ENCODE measurements at places on chromosomes 11 and 22.
A peak's percentile ranks its signal among the peaks of the same experiment; 100 is the strongest.

DNA sequence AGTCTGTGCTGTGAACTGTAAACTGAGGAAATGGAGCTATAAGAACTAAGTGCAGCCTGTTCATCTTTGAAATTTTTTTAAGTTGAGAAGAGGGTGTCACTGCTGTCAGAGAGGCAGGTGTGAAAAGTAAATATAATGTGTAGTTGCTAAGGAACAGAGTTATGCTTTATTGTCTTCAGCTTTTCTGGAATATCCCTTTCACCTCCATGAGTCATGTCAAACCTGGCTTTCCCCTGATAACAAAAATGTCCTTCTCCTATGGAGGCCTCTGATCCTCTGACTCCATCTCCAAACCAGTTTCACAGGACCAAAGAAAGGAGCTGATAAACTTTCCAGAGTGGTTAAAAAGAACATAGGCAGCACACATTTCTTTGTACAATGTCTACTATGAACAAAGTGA lies 12.8 kb upstream of the MUC15 start:
- DNase-seq: peak; percentile 4

GRCh38 chr11:7599209-7599608 lies 74.1 kb downstream of the CYB5R2 start:
- DNase-seq: no peak

DNA sequence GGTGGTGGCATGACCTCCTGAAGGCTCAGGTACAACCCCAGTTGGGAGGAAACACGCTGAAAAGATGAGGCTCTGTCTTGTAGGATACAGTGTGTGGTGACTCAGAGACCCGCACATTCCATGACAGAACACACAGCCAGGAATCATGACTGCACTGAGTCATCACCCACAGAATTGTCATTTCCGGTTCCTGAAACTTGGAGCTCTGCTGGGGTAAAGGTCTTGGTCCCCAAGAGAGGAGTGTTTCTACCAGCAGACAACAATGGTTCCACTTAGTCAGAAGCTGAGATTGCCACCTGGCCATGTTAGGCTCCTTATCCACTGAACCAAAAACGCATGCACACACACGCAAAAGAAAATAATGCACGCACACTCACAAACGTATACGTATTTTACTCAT lies 31.5 kb upstream of the CYB5R3 start:
- DNase-seq: no peak

DNA sequence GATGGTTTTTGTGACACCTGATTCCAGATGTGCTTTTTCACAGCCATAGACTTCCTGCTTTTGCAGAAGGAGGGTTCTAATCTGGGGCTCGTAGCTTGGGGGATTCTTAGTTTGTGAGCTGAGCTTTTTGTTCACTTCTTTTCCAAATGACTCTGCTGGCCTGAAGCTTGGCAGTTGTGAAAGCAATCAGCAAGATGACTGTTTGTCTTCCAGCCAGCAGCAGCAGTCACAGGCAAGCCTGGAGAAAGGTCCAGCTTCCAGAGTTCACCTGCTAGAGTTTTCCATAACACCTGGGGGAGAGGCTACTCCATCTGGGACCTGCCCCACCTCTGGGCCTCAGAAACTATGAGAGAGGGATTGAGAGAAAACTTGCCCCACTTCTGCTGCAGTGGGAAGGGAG lies 4.1 kb downstream of the MARK2 start:
- no peak for DNase-seq

GRCh38 chr11:131614631-131615030 lies 244.2 kb downstream of the NTM start:
- no peak for DNase-seq

DNA sequence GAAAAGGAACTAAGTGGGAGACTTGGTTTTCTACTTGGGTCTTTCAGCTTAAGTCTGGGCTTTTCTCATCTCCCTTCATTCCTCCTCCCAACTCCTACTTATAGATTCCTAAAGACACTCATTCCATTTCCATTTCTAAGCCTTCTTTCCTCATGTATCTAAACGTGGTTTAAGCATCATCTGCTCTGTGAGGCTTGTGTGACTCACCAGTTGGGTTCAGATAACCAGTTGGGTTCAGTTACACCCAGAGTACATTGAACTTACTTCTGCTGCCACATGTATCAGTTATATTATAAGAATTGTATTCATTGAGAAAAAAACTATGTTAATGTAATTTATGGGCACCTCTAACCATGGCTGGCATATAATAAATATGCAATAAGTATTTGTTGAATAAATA lies 831.2 kb upstream of the CCDC90B start:
- DNase-seq: no peak

DNA sequence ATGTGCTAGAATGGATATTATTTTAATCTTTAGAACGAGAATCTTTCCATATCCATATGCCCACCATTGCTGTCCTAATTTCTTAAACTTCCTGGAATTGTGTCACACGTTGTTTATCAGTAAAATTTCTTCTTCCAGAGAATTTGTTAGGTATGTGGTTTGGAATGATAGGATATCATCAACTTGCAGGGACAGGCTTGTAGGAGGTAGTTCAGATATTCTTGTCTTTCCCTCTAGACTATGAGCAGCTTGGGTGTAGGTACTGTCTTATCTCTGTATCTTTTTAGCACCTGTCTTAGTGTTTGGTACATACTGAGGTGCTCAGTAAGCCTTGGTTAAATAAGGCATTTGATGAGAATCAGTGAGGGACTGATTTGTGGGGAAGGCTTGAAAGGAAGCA lies 3.4 kb downstream of the CTNND1 start:
- DNase-seq: no peak

GRCh38 chr11:70816156-70816678 lies 417.9 kb downstream of the CTTN start:
- no peak for DNase-seq

GRCh38 chr22:41478473-41478872 lies 9.6 kb downstream of the ACO2 start:
- DNase-seq: no peak

DNA sequence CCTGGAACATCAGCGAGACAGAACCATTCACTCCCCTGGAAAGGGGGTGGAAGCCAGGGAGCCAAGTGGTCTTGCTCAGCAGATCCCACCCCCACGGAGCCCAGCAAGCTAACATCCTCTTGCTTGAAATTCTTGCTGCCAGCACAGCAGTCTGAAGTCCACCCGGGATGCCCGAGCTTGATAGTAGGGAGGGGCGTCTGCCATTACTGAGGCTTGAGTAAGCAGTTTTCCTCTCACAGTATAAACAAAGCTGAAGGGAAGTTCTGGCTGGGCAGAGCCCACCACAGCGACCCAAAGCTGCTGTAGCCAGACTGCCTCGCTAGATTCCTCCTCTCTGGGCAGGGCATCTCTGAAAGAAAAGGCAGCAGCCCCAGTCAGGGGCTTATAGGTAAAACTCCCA lies 764.8 kb upstream of the LUZP2 start:
- DNase-seq: no peak

DNA sequence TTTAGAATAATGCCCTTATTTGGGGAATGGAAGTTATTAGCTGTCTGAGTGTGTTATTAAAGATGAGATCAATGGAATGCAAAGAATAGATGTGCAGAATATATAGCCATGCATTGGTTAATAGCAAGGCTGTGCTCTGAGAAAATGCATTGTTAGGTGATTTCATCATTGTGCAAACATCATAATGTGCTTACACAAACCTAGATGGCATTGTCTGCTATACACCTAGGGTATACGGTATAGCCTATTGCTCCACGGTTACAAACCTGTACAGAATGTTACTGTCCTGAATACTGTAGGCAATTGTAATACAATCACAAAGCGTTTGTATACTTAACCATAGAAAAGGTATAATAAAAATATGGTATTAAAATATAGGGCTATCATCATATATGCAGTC lies 25.5 kb downstream of the SLC5A12 start:
- DNase-seq: peak; percentile 77

GRCh38 chr11:58958500-58958899 lies 19.2 kb downstream of the GLYATL1 start:
- DNase-seq: no peak

DNA sequence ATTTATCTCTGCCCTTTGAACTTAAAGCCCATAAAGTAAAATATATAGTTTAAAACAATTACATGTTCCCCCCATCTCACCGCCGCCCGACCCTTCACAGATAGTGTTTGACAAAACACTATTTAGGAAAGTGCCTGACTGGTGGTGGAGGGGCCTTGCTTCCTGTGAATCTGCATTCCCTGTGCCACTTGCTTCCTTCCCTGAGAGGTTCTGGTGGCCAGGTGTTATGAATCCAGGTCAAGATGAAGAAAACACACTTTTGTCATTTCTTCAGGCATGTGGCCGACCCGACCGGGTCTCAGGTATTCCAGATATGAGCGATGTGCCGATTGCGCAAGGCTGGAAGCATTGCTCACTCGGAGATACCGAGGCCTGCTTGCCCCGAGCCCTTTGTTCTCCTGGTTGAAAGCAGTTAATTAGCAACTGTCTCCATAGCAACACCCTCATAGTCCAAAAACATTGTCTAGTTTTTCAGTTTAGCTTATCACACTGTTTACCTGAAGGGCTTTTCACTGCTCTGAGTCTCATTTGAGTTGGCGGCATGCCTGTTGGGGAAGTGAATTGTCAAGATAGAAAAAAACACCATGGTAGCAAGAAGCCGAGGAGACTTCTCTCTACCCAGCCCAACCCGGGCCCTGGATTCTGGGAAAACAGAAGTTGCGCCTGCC lies 128.3 kb downstream of the TEAD1 start:
- peak; percentile 99 for DNase-seq

GRCh38 chr11:13421561-13421960 lies 41.5 kb downstream of the BTBD10 start:
- DNase-seq: no peak

DNA sequence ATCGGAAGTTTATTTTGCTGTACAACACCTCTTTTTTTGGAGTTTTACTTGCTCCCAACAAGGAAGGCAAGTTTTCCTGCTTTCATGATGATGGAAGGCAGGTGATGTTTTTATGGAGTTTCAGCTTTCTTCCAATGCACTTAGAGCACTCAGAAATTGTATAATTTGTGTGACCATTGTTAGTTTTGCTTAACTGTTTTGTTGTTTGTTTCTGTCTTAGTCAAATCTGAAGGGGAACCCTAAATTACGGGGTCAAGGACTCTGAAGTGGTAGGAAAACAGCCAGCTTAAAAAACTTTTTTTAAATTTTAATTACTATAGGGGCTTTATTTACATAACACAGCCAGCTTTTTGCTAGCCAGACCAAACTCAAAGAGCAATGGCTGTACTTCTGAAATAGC lies 14.7 kb downstream of the APOL6 start:
- no peak for DNase-seq

DNA sequence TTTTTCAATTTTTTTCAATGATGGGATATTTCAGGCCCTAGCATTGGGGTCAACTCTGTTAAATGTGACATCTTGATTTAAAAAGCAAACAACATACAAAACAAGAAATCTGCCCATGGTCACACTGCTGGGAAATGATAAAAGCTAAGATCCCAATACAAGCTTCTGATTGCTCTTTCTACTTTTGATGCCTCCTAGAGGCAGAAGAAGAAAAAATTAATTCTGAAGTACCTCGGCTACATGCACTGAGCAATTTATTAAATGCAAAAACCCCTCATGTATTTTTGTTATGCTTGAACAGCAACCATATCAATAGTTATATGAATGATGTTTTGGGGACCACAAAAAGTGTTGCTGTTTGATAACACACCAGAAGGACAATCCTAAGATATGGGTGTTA lies 342.1 kb upstream of the NARS2 start:
- no peak for DNase-seq

- no peak for DNase-seq
Measured at GRCh38 chr11:1234054-1234720, 11.3 kb downstream of the MUC5B start.

DNA sequence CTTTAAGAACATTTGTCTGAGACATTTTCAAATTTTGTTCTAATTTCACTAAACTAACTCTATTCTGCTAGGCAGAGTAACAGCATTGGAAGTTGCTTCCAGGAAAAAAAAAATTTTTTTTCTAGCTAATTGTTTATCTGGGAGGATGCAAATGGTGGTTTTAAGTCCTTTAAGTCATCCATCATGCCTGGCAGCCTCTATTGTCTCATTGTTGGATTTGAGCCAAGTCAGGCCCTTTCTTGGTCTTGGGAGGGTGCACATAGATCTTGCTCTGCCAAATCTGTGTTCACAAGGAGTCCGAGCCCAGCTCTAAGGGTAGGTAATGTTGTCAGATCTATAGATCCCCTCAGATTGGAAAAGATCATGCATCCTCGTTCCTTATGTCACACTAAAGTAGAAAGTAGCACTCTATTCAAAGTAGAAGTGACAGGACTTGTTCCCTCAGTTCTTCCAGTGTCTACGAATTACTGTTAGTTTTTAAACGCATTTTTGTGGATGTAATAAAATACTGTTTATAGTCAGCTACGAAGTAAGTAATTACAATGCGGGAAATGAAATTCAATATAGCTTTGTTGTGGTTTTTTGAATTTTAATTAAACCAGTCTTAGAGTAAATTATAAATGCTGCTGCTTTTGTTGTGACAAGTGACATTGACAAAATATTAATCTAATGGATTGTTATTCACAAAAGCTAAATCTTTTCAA lies 166.0 kb upstream of the RASSF10 start:
- peak; percentile 83 for DNase-seq

GRCh38 chr11:74783241-74783871 lies 34.7 kb downstream of the RNF169 start:
- DNase-seq: no peak

- peak; percentile 47 for DNase-seq
Measured at GRCh38 chr11:47215366-47215910, 664 bp downstream of the DDB2 start.

DNA sequence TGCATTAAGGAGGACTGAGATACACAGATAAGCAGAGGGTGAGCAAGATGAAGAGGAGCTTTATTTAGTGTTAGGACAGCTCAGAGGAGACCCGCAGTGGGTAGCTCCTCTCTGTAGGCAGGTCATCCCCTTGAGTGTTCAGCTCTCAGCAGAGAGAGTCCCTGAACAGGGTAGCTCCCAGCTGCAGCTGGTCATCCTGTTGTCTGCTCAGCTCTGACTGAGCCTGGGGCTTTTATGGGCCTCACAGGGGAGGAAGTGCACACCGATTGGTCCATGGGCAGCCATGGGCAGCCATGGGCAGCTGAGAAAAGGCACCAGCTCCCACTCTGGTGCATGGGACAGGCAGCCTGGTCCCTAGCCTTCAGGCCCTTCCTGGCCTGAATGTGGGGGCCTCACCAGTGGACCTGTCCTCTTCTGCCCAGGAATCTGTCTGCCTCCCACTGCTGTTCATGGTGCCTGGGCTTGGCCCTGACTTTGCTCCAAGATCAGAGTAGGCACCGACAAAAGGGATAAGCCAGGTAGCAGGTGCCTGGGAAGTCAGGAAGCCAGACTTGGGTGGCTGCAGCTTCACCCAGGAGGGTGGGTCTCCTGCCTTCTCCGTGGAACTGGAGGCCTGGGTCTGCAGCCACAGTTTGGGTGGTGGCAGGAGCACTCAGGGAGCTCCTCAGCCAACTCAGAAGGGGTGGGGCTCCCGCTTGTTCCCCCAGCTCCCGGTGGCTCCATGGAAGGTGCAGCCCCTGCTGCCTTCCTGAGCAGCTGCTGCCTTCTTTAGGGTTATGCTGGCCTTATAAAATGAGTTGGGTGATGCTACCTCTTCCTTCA lies 54.7 kb downstream of the MYEOV start:
- DNase-seq: no peak

GRCh38 chr22:26589367-26589844 lies 526 bp downstream of the TPST2 start:
- DNase-seq: no peak

All from NCI-H2081 (cell line).